ENCODE measurements at places on chromosomes 5 and 9.

GRCh38 chr5:96297867-96298266 lies 135.2 kb downstream of the PCSK1 start:
- DNase-seq, result no peak

GRCh38 chr9:129318121-129319075 lies 140.3 kb upstream of the IER5L start:
- DNase-seq, result no peak

DNA sequence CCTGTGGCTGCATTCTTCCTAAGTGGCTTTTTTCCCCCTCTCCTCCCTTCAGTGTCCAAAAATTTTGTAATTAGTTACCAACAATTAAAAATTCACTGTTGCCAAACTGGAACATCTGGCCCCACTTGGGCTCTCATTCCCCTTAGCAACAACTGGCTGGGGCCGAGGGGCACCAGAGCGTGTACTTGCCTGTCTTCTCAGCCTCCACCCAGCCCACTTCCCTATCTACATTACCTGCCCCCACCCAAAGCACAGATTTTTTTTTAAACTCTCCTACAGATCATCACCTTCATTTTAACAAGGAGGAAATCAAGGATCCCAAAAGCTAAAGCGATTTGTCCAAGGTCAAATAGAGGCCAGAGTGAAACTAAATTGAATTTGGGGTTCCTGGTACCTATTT lies 278.8 kb downstream of the EBF1 start:
- DNase-seq, result no peak

GRCh38 chr9:89786655-89787054 lies 181.8 kb downstream of the GADD45G start:
- DNase-seq, result no peak

GRCh38 chr5:69103521-69103920 lies 9.7 kb downstream of the SLC30A5 start:
- no peak for DNase-seq

DNA sequence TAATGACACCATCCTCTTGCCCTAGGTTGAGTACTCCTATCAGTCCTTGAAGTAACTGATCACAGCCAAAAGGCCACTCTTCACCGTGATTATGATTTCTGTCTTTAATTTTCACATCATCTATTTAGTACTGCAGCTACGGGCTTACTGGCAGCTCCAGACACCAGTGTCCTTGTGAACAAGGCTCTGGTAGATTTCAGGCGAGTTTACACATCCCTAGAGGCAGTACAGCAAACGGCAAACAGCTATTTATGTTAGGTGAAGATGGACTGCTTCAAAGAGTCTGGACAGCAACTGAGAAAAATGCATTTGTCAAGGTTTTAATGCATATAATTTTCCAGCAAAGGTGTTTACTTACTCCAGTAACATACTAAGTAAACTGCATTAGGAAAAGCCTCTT lies 396.9 kb downstream of the KDM4C start:
- no peak for DNase-seq

DNA sequence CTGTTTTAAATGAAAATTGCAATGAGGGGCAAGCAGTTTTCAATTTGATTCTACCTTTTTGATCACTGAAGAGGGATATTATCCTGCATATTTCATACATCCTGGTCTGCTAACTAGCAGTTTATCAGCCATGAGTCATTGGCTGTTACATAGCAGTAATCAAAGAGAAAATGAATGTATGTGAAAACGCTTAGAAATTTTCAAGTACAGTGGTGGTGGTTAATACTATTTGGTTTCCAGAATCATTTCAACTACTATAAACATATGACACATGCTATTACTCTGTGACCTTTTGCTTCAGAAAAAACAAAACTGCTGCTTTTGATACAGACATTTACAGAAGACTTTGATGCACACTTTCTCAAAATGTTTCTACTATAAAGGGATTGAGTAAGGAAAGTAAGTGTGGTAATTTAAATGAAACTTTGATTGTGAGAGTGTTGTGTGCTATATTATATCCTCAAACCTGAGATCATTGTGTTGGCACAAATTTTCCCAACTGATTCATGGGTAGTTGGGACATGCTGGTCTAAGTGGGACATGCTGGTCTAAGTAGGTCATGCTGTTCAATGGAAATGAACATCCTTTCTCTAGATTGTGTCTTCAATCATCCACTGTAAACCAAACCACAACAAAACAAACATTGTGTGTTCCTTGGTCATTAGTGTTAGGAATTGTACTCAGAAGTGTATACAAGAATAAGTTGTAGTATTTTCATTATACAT lies 5.1 kb downstream of the RNF14 start:
- DNase-seq, result no peak

- no peak for DNase-seq
These were observed at the start of gene PTGES for GRCh38 chr9:129752900-129753729. TSS of gene PTGES (minus strand) at chr9:129753042. CDS start at chr9:129753012, 30 bp downstream.

GRCh38 chr5:142301540-142301939 lies 23.3 kb downstream of the SPRY4 start:
- no peak for DNase-seq

GRCh38 chr5:176680226-176680563 lies 32.9 kb downstream of the TSPAN17 start:
- no peak for DNase-seq

DNA sequence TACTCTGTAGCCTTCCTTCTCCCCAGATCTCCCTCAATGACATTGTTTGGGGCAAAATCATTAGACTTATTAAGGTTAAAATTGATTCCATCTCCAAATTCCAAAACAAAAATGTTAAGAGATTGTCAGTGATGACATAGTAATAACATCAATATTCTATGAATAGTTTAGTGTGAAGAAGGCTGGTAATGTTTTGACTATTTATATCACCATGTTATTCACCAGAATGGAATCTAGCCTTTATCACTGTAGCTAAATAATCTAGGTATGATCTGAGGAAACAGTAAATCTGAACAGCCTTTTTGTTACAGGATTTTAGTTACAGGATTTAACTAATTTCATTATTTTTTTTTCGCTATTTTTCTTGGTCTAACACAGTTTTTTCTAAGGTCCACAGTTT lies 929 bp upstream of the PLPP6 start:
- DNase-seq, result no peak

- no peak for DNase-seq
These were observed 123.1 kb downstream of the CRB2 start for GRCh38 chr9:123478967-123479602.

GRCh38 chr9:20508242-20508641 lies 114.1 kb downstream of the MLLT3 start:
- no peak for DNase-seq

- no peak for DNase-seq
These were observed 549.1 kb upstream of the CCNG1 start for GRCh38 chr5:162888268-162888667.

DNA sequence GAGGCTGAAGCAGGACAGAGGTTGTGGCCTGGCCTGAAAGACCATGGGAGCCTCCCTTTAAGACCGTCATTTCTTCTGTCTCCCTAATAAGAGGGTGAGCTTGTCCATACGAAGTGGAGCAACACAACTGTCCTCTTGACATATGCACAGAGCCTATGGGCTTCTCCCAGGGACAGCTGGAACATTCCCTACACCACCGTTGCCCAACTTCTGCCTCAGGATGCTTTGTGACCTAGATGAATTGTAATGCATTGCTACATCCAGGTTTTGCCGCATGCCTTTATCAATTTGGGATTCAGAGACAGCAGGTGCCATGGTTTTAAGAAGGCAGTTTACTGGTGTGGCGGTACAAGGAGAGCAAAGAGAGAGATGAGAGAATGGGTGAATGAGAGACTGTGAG lies 34.4 kb upstream of the ZNF622 start:
- no peak for DNase-seq

GRCh38 chr5:76475936-76476335 lies 72.9 kb downstream of the IQGAP2 start:
- DNase-seq, result no peak

GRCh38 chr9:99977033-99977792 lies 70.8 kb downstream of the STX17 start:
- no peak for DNase-seq

DNA sequence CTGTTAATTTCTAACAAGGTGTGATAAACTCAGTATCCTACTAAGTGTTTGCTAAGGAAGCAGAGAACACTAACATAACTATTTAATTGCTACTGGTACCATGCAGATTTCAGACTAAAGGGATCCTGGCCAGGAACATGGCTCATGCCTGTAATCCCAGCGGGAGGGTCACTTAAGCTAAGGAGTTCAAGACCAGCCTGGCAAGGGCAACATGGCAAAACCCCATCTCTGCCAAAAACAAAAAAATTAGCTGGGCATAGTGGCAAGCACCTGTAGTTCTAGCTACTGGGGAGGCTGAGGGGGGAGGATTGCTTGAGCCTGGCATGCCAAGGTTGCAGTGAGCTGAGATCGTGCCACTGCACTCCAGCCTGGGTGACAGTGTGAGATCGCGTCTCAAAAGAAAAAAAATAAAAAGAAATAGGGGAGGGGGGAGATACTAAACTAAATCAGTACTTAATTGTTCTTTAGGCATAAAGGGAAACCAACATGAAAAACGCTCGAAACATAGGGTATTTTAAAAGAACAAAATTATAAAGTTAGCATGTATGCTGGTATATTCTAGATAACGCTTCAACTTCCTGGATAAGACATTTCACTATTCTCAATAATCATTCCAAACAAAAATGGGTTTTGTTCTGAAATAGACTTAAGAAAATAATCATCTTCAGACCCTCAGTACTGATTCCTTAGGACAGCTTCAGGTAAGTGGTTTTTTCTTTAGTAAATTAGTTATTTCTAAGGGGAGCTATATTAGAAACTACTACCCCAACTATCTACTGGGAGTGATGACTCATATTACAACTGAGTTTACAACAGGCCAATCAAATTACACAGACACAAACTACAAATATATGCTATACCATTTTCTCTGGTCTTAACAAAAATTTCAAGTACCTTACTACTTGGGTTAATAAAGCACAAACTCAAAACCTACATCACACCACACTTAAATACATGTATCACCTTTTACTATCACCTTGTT lies 3.5 kb downstream of the PANK3 start:
- no peak for DNase-seq

- no peak for DNase-seq
These were observed 34.6 kb upstream of the F2R start for GRCh38 chr5:76681287-76681686.

- no peak for DNase-seq
These were observed 214.4 kb downstream of the PLK2 start for GRCh38 chr5:58245476-58245840.

- no peak for DNase-seq
These were observed 33.5 kb downstream of the STRBP start for GRCh38 chr9:123234853-123235252.

GRCh38 chr5:117318528-117318927 lies 743.9 kb upstream of the SEMA6A start:
- DNase-seq, result no peak

- no peak for DNase-seq
These were observed 358.0 kb downstream of the MSX2 start for GRCh38 chr5:175082346-175082745.

- no peak for DNase-seq
These were observed 4.1 kb downstream of the OBP2B start for GRCh38 chr9:133204993-133205336.

DNA sequence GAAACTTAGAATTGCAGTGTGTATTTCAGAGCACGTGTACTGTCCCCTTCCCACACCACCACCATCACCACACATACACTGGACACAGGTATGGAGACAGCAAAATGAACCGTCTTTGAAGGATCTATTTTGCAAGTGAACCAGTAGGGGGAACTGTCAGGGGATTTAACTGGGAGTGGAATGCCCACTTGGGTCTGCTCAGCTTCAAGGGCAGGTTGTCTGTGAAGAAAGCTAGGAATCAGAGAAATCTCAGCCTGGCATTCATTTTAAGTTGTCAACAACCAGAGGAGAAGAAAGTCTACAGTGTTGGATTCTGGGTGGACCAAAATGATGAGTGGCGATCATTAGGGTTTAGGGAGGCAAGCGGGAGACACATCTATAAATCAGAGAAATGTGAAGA lies 147.0 kb downstream of the DCP2 start:
- DNase-seq, result no peak

DNA sequence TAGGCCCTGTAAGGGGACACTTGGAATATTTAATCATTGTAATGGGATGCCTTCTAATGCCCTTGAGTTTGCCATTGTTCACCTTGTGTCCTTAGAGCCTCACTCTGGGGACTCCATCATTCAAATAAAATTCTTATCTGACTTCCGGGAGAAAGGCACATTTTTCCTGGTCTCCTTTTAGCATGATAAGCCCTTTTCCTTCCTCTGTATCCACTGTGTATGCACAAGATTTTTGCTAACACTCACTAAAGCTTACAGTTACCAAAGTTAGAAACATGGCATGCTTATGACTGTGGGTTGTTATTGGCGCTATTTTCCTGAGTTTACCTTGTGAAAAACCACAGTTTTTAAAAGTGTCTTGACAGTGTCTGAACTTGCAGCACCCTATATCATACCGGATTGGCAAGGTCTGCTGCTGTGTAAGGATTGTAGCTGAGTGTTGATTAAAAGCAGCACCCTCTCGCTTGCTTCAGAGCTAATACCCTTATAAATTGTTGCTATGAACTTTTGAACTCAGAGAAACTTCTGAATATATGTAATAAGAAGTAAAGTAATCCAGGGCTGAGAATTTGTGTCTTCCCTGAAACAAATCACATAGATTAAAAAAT lies 46.4 kb downstream of the SNCAIP start:
- DNase-seq, result no peak

DNA sequence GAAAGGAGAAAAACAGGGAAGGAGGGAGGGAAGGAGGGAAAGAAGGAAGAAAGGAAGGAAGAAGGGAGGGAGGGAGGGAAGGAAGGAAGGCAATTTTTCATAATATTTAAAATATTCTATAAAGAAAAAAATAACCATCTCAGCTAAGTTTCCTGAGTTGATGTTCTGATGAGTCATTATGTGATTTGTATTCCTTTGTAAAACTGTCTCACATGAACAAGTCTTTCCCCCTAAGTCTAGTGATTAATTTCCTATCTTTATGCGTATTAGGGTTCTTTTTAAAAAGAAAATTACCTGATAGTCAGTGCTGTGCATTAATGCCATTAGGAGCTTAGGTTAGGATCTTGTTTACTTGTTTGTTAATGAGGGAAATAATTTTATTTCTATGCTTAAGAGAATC lies 94.1 kb downstream of the RASEF start:
- DNase-seq, result no peak

- no peak for DNase-seq
These were observed 117.8 kb downstream of the MAST4 start for GRCh38 chr5:66713998-66714397.

DNA sequence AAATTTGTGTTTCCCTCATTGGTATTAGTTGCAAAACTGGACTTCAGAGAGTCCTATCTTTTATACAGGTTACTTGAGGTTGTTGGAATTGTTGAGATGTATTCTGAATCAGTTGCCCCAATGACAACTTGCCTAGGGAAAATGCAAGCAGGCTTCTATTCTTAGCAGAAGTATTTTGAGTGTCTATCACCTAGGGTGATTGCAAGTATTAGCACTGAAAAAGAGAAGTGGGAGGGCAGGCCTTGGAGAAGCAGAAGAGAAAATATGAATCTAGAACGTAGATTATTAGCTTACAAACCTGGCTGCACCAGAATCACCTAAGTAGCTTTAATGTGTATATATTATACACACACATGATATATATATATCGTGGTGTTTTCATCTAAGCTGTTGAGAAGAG lies 43.2 kb downstream of the ADAMTS12 start:
- DNase-seq, result no peak
